CD4-positive, alpha-beta T cell (primary cell): ENCODE measurements at places on chromosomes 16 and 17. TPM values are rescaled to one million over a fixed set of nuclear protein-coding genes. Genes with fewer than 3 reads are reported as not detected.
A peak's percentile ranks its signal among the peaks of the same experiment; 100 is the strongest.

- H3K36me3 ChIP-seq = no peaks in the 10 kb centered on the region
- DNase-seq = no peak
- peaks cover 13% of the 10 kb centered on the region for H3K27me3 ChIP-seq
- H3K4me1 ChIP-seq = peaks cover 39% of the 10 kb centered on the region
- no peak overlapping the region for H3K4me3 ChIP-seq
Measured at GRCh38 chr17:8128125-8128784, 4.3 kb upstream of the HES7 start.

DNA sequence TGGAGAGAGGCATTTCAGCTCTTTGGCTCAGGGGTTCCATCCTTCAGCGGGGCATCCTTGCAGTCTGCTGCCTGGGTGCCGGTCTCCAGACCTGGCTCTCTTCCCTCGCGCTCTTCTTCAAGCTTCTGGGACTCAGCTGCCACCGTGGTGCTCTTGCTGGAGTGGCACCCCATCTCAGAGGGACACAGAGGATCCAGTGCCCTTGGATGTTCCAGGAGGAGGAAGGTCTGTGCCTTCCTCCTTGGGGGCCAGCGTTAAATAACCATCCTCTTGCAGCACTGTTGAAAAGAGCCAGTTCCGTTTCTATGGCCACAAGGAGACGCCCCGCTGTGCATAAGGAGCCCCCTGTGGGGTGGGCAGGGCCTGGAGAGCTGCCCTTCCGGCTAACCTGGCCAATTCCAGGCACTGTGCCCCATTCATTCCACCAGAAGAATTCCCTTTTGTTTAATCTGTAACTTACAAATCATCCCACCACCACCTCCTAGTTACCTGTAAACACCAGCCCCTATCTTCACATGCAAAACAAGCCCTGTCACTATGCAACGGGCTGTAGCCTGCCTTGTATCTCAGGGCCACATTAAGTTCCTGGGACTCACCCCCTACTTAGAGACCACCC, 8.6 kb downstream of the CHD9NB start:
- H3K4me3 ChIP-seq = no peak overlapping the region
- H3K4me1 ChIP-seq = no peaks in the 10 kb centered on the region
- no peaks in the 10 kb centered on the region for H3K36me3 ChIP-seq
- no peak overlapping the region for H3K27ac ChIP-seq

ANTKMT gene
- total RNA-seq = 8.1 TPM

GRCh38 chr17:27282054-27282551, 11.8 kb upstream of the WSB1 start:
- H3K27me3 ChIP-seq = no peaks in the 10 kb centered on the region
- DNase-seq = peak; percentile 23
- H3K4me1 ChIP-seq = peaks cover 2% of the 10 kb centered on the region
- no peak overlapping the region for H3K27ac ChIP-seq

CHST5 gene
- total RNA-seq = not detected
